Right renal pelvis (tissue), 4 donors: ENCODE measurements at places on chromosomes 2 and 18.

- no peak for DNase-seq
Measured at GRCh38 chr2:154693741-154694340, 4.7 kb upstream of the KCNJ3 start.

DNA sequence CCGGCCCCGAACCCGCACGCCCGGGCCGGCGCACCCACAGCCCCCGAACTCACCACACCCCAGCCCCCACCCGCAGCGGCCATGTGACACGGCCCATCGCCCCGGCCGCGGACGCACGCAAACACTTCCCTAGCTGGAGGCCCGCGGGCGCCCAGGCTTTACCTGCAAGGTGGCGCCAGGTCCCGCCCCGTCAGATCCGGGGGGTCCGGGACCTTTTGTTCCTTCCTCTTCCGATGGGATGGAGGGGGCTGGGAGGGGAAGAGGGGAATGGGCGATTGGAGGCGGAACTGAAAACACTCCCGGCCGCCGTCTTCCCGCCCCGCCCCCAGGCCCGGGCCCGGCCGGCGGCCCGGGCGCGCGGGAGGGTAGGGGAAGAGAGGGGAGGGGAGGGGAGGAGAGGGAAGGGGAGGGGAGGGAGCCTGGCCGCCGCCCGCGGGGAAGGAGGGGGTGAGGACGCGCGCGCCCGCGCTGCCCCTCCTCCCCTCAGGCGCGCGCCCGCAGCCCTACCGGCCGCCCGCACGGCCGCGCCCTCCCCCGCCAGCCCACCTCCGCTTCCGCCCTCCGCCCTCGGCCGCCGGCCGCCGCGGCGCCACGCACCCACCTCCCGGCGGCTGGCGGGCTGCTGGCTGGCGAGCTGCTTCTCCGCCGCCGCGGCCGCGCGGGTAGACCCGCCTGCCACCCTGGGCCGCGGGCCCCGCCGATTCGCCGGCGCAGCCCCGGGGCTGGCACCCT is at the start of gene SMAD2:
Gene SMAD2, minus strand, starts transcription at position 461 of the 732 bp plus-strand sequence. CDS start 33,903 bp downstream, outside the sequence.
- DNase-seq, result peak; percentile 73

- DNase-seq, result no peak
Measured at GRCh38 chr2:83340424-83340823, 1118.7 kb downstream of the SUCLG1 start.

GRCh38 chr2:86790676-86791572 is at the start of gene CD8A:
Gene CD8A, minus strand, starts transcription at chr2:86790913. Its CDS starts 88 bp downstream, at chr2:86790825.
- DNase-seq, result no peak

- DNase-seq, result no peak
Measured at GRCh38 chr2:160630801-160631590, 137.4 kb upstream of the RBMS1 start.

- no peak for DNase-seq
Measured at GRCh38 chr2:124328397-124328796, 303.3 kb downstream of the CNTNAP5 start.

DNA sequence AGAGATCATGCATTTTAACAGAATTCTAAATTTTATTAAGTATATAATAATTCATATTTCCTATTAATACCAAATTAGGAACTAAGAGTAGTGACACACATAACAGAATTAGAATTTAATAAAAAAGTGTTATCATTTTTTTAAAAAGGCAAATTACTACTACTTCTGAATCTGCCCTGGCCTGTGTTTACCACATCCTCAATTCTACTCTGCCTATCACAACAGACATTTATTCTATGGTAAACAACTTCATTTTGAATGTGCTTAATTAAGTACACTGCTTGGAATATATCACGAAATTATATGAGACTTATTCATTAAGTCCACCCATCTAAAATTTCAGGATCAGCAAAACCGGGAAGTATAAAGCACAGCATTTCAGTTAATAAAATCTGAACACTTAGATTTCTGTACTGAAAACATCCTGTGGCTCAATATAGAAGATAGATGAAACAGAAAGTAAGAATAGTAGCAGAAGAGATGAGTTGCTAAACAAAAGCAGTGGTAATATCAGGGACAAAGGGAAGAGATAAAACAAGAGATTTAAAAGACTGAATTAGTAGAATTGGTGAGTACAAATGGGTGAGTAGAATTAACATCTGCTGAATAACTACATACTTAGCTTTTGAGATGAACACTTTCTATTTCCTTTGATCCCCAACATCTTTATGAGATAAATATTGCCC is 3.7 kb downstream of the SMC6 start:
- no peak for DNase-seq

- DNase-seq, result no peak
Measured at GRCh38 chr2:159013103-159013502, 44.7 kb downstream of the TANC1 start.

DNA sequence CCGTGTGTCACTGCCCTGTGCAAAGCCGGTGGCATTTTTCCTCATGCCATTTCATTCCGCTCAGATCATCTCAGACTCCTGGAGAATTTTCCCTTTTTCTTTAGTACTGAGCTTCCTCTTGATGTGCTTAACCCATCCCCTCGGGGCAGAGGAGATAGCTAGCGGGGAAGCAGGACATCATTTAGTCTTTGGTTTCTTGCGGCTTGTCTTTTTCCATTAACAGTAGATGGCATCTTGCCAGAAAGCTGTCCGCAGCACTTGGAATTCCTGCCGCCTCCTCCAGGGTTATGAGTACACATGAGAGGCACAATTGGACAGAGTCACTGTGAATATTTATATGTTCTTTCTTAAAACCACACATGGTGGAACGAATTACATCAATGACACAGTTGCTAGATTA is 226.6 kb downstream of the ALPK2 start:
- DNase-seq, result peak; percentile 38

DNA sequence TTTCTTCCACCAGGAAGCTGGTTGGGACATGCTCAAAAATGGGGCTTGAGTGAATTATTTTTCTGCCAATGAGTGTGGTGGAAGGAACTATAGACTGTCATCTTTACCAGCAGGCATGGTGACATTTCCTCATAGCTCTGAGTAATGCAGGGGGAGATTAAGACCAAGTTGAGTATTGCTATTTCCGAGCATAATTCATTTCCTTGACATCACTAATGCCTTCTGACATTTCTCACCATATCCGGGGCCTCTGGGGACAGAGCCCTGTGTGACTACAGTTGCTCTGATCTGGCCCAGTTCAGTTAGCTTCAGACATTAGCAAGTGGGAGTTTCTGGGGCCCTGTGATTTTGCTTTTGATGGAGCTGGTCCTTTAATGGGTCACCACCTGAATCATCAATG is 410.4 kb downstream of the MEIS1 start:
- DNase-seq, result no peak

DNA sequence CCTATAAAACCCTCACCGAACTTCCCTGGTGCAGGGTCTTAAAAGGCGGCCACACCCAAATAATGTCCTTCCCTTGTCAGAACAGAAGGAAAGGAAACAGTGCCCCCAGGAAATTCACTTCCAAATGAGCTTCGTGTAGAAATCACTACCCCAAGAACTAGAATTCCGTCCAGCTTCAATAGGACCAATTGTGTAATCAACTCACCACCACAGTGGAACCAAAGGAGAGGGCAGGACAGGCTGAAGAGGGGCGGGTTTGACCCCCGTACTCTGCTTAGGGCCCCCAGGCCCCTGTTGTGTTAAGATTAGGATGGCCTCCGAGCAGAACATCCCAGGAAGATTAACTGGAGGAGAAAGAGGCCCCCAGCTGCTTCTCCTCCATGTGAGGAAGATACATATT is 24.1 kb downstream of the GPR35 start:
- no peak for DNase-seq

DNA sequence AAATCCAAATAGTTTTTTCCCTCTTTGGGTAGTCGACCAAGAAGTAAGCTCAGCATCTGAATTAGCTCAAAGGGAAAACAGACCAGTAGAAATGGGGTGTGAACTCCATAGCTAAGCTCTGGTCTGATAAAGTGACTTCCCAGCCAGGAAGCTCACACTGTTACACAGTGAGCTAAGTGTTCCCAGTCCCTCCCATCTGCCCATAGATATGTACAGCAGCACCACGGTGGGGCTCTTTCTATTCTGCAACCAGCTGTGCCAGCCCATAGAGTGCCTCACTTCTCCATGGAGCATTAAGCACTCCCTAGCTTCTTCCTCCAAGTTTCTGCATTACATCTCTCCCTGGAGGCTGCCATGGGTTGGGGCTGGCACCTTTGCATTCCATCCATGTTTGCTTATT is 27.6 kb upstream of the NEMP2 start:
- no peak for DNase-seq

DNA sequence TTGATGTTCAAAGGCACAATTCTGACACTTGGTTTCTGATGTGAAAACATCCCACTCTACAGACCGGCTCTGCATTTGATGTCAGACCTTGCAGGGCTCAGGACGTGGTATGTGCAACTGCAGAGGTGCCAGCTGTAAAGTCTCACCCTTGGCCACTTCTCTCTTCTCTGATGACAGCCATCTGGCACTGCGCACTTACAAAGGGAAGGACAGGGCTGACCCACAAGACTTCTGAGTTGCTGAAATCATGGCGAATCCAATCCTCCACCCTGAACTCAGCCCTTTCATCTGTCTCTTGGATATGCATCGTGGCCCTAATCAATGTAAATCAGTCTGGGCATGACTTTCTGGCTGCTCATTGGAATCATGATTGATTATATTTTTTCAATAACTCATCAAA is 82.5 kb downstream of the SEPTIN10 start:
- no peak for DNase-seq

GRCh38 chr2:156322686-156323231 is 9.8 kb downstream of the NR4A2 start:
- no peak for DNase-seq

GRCh38 chr2:215435280-215435869 is 493 bp downstream of the FN1 start:
- DNase-seq, result peak; percentile 52

GRCh38 chr2:11630855-11631254 is 39.1 kb downstream of the NTSR2 start:
- DNase-seq, result no peak

DNA sequence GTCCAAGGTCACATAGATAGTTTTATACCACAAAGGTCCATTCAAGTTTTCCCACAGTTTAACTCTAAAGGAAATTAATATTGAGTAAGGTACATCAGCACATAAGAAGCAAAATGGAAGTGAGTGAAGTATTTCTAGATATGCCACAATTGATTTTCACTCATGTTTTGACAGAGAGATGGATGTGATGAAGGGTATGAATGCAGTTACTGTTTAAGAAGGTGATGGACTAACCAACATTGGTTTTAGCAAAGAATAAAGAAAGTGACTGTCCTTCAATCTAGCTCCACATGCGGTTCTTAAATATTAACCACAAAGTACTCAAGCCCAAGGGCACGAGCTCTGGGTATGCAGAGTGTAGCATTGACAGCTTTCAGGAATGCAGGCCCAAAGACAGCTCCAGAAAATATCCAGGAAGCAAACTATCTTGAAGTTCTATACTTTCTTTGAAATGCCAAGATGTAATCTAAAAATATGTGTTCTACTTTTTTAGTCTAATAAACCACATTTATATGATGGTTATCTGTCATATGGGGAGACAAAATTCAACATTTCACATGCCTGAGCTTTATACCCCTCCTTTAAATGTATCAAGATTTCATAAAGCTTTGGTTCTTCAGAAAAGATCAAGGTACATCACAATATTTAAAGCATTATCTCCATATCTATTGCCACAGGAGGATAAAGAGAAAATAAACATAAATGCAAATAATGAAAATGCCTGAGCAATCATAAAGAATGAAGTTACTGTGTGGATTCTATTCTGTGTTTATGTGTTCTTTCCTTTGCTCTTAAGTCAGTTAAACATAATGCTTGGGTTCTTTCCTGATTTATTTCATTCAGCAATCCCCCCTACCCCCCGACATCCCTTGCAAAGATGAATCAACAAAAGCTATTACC is 6.7 kb upstream of the SCN1A start:
- DNase-seq, result no peak

DNA sequence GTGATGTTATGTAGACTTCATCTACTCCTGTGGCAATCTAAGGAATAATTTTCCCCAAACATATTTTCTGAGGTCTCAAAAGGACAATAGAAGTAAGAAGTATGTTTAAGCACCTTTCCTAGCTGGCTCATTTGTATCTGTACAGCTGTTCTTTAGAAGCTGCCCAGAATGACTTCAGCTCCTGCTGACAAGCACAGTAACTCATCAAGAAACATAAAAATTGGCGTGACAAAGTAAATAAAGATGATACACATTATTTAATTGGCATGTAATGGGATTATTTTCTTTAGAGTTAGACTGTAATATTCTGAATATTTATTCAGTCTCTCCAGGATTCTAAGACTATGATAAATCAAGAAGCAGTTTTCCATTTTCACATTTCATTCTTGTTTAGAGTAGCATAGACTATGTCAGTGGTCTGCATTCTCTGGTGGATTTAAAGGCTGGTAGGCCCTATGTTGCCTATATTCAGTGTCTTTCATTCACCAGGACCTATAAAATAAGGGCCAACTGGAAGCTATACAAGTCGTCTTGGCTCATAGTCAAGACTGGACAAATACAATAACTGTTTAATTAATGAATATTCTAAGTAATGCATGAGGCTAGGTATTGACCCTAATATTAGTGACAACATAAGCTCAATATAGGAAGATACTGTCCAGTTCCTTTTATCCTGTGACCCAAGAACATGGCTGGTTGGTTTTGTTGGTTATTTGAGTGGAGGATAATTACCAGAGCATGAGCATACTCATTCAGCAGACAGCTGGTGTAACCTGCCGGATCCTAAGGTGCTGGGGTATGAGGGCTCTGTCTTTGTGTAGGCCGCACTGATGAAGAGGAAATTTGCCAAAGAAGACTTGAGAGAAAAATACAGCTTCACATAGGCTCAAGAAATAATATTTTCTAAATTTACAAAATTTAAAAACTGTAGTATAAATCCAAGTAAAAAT is 107.0 kb downstream of the PDE1A start:
- no peak for DNase-seq

- no peak for DNase-seq
Measured at GRCh38 chr2:42331569-42332284, 29.3 kb downstream of the COX7A2L start.

GRCh38 chr2:207796585-207797350 is 27.1 kb upstream of the FZD5 start:
- DNase-seq, result no peak

DNA sequence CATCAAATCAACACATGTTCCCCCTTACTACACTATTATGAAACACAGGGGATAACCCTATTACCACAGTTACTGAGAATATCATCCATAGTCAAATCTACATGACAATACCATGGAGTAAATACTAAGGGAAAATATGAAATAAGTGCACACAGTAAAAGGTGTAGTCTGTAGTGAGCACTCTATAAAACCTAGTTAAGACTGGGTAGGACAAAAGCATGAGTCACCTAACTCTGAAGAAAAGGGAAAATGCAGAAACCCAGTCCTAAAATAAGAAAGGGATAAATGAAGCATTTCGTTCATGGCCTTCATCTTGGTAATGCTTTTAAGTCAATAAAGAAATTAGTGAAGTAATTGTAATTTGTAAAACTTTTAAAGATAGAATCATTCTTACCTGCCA is 65.4 kb upstream of the ACVR2A start:
- no peak for DNase-seq

- no peak for DNase-seq
Measured at GRCh38 chr2:230700447-230700846, 12.2 kb upstream of the CAB39 start.

DNA sequence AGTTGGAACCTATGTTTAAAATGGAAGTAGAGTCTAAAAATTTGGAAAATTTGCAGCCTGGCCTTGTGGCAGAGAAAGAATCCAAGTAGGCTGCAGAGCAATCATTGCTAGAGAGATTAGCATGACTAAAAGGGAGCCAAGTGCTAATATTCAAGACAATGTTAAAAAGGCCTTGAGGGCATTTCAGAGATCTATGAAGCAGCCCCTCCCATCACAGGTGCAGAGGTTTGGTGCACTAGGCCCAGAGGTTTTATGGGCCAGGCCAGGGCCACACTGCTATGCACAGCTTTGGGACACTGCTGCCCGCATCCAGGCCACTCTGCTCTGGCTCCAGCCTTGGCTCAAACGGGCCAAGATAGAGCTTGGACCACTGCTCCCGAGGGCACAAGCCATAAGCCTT is 6.7 kb upstream of the IL1A start:
- no peak for DNase-seq
